ENCODE measurements at places on chromosomes 3 and 15.

- DNase-seq = no peak
Measured at GRCh38 chr3:53144862-53145712, 14.9 kb upstream of the RFT1 start.

DNA sequence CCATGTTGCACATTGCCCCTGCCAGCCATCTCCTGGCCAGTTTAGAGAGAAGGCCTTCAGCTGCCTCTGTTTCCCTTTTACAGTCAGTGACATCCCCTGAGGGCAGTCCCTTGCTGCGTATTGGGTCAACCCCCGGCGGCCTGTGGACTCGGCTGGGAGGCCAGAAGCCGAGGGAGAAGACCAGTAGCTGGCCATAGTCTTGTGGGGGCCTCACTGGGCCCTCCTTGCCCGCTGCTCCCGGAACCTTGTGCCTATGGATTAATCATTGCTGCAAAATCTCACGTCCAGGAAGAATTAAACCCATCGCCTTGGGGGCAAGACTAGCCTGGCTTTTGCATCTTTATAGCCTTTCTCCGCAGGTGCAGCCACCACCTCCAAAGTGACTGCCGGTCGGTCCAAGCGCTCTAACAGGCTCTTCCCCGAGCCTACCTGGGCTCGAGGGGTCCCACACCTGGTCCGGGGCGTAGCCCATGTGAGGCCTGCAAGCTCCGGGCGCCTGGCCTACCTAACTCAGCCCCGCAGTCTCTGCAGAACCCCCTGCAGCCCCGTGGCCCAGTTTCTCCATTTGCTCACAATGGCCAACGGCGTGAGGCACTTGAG lies 870 bp upstream of the CHAC1 start:
- no peak for DNase-seq

GRCh38 chr3:94626573-94626972 lies 563.7 kb downstream of the NSUN3 start:
- DNase-seq = no peak

- no peak for DNase-seq
Measured at GRCh38 chr3:186953011-186953487, 22.7 kb downstream of the ST6GAL1 start.

DNA sequence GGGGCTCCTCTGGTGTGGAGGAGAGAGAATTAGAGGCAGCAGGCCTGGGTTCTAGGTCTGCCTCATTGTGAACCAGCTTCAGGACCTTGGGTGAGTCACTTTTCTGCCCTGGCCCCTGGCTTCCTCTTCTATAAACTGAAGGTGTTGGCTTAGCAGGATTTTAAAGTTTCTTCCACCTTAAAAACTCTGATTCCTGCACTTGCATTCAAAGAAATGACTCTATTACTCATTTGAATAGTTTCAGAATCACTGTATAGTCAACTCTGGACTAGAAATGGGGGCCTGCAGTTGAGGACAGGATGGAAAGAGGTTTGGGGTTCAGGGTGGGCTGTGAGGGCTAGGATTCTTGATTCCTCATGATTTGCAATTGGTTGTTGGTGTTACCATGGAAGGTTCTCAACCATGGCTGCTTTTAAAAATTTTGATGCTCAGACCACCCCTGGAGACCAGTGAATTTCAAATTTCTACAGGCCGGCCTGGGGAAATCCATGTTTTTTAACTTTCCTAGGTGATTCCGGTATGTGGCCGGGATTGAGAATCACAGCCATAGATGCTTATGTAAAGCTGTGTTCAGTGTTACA lies 19.9 kb downstream of the SMAD3 start:
- no peak for DNase-seq

GRCh38 chr15:67100801-67101581 lies 35.6 kb downstream of the SMAD3 start:
- no peak for DNase-seq

DNA sequence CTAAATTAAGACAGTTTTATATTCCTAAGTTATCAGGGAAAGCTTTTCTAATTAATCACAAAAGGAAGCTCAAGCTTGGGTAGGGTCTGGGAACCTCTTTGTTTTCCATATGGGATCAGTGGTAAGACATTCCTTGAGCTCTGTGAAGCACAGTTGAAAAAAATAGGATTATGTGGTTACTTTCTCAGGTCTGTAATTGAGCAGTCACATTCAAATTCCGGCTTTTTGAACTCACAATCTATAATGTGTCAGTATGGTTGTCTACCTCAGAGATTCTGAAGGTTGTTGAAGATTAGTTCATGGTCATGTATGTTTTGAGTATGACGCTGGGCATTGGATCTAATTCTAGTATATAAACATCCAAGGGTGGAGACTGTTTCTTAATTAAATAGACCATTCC lies 364.5 kb downstream of the LPP start:
- DNase-seq = no peak

DNA sequence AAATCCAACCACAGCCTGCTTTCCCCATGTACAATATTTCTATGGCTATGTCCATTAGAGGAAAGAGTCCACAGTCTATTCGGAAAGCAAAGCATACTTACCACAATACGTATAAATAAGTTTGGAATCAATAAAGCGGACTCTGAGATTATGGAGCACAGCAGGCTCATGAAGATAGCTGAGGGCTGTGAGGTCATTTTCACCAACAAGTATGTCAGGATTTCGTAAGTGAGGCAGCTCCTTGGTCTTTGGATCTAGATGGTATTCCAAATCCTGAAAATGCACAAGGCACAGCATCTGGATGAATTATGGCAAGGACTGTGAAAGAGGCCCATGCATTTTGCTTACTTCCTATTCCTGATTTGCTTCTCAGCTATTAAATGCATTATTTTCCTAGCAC lies 100.4 kb downstream of the MYO5A start:
- DNase-seq = no peak

DNA sequence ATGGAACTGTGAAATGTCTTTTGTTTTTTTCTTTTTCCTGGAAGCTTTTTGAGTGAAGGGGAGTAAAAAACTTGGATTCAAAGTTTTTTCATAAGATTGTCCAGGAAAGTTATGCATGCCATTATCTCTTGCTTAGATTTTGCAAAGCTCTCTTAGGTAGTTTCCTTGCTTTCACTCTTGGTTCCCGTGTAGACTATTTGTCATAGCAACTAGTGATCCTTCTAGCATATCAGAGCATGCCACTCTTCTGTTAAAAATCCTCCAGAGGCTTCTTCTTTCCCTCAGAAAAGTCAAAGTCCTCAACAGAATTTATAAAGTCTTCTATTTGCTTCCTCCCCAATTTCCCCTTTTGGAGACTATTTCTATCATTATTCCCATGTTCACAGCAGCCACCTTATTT lies 21.1 kb downstream of the GTF2E1 start:
- DNase-seq = no peak

- DNase-seq = no peak
Measured at GRCh38 chr3:66390013-66390412, 110.8 kb downstream of the LRIG1 start.

DNA sequence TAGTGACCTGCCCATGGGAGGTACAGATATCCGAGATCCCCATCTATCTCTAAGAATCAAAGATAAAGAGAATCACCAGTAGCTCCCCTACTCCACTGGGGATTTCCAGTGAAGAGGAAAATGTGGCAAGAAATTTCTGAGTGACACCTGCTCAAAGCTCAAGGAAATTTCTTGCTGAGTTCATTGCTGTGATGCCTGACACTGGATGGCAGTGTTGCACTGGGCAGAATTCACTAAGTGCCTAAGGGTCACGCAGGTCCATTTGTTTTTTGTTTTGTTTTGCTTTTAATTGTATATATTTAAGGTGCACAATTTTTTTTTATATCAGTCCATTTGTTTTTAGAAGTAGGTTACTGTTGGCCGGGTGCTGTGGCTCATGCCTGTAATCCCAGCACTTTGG lies 109.5 kb upstream of the KCNAB1 start:
- DNase-seq = no peak

DNA sequence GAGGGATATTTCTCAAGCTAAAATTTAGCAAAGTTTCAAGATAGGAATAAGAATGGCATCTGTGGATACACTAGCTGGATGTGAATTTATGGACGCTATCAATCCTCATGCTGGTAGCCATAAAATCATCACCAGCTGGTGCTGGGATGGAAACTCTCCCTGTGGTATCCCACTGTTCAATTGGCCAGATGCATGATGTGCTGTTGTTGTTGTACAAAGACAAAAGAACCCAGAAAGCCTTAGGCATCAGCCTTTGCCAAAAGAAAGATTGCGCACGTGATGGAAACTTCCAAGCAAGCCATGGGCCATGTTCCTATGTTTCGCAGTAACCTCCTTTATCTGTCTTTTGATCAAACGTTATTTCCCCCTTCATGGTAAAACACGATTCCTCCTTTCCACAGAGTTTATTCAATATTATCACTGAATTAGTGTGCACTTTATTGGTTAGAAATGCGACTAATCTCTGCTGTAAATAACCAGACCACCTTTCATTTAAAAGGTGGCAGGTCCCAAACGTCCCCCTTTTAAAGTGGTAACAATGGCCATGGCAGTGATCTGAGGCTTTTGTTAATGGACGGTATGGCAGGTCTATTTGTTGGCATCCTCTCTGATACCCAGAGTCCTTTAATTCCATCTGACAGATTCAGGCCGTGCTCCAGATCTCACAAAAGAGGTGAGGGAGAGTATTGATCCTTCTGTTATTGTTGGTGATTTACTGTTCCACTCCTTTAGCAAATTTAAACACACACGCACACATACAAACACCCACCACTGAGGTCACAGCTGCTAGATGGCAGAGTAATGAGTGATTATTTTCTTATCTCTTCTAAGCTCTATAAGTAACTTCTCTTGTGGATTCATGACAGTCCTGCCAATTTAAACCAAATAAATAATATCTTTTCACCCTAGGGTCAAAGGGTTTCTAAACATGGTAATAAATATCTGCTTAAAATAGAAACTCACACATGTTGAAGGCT lies 291.2 kb upstream of the KCNMB2 start:
- DNase-seq = no peak

DNA sequence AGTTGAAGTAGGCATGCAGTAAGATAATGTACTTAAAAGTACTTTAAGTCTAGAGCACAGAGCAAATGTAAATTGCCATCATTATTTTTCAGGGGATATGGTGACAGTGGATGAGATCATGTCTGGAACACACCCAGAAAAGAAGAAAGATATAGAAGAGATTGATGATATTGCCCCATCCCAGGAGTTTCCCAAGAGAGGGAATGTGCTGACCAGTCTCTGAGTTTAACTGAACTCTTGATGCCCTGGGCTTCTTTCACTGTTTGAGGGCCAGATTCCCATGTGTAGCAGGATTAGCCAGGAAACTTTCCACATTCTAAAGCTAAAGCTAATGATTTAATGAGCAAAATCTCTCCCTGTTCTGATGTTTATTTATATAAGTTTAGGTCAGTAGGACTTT lies 366.8 kb upstream of the UMPS start:
- DNase-seq = no peak

GRCh38 chr3:134239538-134239937 lies 11.1 kb downstream of the RYK start:
- no peak for DNase-seq

Measured in activated T-cell treated with anti-CD3 and anti-CD28 coated beads for 4 hours (primary cell).